NCI-H2029 (cell line): ENCODE measurements at places on chromosomes 1 and 21.

- DNase-seq, result no peak
Observed at GRCh38 chr1:240232530-240232929, 140.8 kb downstream of the FMN2 start.

GRCh38 chr1:166471359-166471758 lies 304.6 kb upstream of the FAM78B start:
- DNase-seq, result no peak

GRCh38 chr21:25273959-25274358 lies 333.3 kb downstream of the MRPL39 start:
- no peak for DNase-seq

GRCh38 chr1:225700889-225701465 lies 48.1 kb upstream of the ENAH start:
- no peak for DNase-seq

- no peak for DNase-seq
Observed at GRCh38 chr1:210482945-210483617, 154.4 kb downstream of the HHAT start.
